ENCODE measurements at places on chromosomes 4 and X. TPM values are rescaled to one million over a fixed set of nuclear protein-coding genes. Genes with fewer than 3 reads are reported as not detected.
A peak's percentile ranks its signal among the peaks of the same experiment; 100 is the strongest.

DNA sequence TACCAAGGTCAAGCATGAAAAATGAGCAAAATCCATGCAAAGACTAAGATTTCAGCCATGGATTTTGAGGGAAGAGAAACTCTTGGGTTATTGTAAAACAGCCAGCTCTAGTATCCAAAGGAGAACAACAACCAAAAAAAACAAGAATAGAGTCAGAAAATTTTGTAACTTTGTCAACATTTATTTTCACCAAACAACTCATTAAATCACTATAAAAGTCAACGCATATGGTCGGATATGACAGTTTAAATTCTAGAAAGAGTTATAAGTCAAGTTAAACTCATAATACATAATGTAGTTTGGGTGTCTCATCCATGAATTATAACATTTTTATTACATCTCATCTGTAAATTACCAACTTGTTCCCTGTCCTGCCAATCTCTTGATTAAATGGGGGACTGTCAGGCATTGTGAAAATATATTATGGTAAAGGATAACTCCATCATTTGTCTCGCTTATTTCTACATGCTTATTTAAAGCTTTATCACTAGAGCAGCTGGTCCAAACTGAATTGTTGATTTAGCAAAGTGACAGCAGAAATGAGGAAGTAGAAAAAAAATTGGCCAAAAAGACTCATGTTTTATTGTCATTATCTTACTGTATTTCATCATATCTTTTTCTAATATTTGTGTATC lies 224.8 kb upstream of the NOCT start:
- no peak for DNase-seq
- no peaks in the 10 kb centered on the region for H3K36me3 ChIP-seq
- no peak overlapping the region for H3K4me3 ChIP-seq
- no peaks in the 10 kb centered on the region for H3K27me3 ChIP-seq

DNA sequence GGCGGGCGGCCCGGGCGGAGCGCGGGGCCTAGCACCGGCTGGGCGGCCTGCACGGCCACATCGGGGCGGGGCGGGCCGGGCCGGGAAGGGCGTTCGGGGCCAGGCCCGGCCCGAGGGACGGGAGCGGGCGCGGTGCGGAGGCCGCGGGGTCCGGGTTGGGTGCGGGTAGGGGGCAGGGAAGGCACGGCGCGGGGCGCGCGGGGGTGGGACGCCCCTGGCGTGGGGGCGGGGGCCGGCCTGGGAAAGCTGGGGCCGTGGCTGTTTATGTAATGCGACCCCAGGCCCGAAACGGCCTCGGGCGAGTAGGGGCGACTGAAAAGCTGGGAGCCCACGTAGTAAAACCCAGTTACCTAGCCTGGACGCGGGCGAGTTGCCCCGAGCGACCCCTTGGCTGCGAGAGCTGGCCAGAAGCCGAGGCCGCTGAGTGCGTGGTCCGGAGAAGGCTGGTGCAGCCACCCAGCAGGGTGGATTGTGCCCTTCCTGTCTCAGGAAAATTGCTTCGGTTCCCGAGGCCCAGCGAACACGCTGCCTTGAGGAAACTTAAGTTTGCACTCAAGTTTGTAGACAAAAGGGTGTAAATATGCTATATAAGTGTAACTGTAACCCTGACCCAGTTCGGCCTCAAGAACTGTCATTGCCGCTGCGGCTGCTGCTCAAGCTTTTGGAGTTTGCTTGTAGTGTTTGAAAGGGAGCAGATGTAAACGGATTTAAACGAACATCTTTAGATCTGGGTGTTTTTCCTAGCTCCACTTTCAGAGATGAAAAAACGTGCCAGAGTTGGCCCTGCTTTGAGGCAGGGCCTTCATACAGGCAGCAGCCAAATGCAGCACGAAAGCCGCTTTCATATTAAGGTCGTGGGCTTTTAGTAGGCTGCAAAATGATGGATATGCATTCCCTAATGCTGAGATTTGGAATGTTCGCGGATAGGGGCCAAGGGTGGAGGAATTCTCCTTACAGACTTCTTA lies 674 bp downstream of the SEC24B start:
- H3K4me3 ChIP-seq = peak overlapping the region; percentile 46
- no peaks in the 10 kb centered on the region for H3K36me3 ChIP-seq
- peak; percentile 41 for DNase-seq

DNA sequence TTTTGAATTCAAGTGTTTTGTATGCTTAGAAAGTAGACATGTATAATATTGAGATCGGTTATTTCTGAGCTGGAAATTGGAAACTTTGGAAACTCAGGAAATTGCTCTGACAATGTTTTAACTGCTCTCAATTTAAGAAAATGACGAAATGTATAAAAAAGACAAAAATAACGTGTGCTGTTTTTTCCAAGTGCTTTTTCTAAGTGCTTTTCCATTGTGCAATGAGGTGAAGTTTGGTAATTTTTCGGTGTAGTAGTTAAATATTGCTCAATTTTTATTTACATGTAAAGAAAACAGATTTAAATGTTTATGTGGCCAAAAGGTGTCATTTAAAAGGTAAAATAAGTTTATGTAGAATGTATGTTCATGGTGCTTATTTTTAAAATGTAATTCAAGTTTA lies 39.4 kb upstream of the RHOH start:
- H3K27ac ChIP-seq = no peak overlapping the region
- H3K36me3 ChIP-seq = no peaks in the 10 kb centered on the region
- no peaks in the 10 kb centered on the region for H3K27me3 ChIP-seq
- no peaks in the 10 kb centered on the region for H3K4me1 ChIP-seq

DNA sequence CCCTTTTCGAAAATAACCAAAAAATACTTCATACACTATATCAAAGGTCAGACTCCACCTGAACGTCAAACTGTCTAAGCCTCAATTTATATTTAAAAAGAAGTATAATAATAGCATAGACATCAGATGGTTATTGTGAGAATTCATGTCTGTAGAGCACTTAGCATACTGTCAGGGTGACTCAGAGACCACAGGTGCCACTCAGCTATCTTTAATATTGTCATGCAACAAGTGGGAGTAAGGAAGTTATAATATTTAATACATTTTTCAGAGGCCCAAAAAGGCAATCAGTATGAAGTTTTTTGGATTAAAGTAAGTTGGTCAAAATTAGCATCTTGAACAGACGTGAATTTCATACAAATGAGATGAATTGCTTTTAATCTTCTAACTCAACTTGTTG lies 93.3 kb downstream of the PHOX2B start:
- H3K36me3 ChIP-seq = no peaks in the 10 kb centered on the region
- no peak overlapping the region for H3K4me3 ChIP-seq
- H3K27me3 ChIP-seq = no peaks in the 10 kb centered on the region

- H3K4me3 ChIP-seq = no peak overlapping the region
- H3K36me3 ChIP-seq = no peaks in the 10 kb centered on the region
- no peaks in the 10 kb centered on the region for H3K27me3 ChIP-seq
- no peak for DNase-seq
- peaks cover 13% of the 10 kb centered on the region for H3K4me1 ChIP-seq
These were observed 5.2 kb downstream of the CDK16 start for GRCh38 chrX:47223476-47224250.

DNA sequence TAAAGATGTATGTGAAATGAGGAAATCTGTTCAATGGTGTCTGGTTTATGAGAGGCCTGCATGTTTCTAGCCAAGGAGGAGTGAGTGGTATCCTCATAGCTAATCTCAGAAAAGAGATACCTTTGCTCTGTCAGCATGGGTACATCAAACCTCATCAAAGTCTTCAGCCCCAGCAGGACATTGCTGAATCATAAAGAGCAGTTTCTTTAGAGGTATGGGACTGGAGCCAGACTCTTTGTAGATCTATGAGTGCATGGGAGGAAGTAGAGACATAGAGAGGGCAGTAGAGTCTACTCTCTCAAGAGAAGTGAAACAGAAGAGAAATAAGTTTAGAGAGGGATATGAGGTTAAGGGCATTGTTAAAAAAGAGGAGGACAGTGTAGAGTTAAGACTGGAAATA lies 1950.9 kb downstream of the ARAP2 start:
- no peak overlapping the region for H3K27ac ChIP-seq
- no peak for DNase-seq
- no peaks in the 10 kb centered on the region for H3K36me3 ChIP-seq
- no peak overlapping the region for H3K4me3 ChIP-seq
- no peaks in the 10 kb centered on the region for H3K4me1 ChIP-seq
- H3K27me3 ChIP-seq = no peaks in the 10 kb centered on the region

GRCh38 chrX:100600340-100600739 lies 15.6 kb downstream of the TNMD start:
- no peaks in the 10 kb centered on the region for H3K36me3 ChIP-seq
- H3K27me3 ChIP-seq = no peaks in the 10 kb centered on the region
- H3K27ac ChIP-seq = no peak overlapping the region

DNA sequence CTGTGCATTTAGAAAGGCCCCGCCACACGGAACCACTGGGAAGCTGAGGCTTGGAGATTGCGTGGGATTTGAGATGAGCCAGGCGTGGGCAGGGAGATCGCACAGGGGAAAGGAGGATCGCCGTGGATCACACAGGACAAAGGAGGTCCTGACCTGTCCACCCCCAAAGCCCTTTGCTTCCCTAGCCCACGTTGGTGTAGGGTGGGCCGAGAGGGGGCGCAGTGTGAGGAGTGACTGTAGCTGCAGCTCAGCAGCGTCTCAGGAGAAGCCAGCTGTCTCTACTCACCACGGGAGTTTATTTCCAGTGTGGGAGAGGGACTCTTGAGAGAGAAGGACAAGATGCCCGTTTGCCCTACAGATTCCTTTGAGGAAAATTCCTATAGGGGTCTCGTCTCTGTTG lies 62.1 kb downstream of the TBL1X start:
- no peak for DNase-seq
- H3K27me3 ChIP-seq = no peaks in the 10 kb centered on the region
- no peak overlapping the region for H3K27ac ChIP-seq
- H3K36me3 ChIP-seq = no peaks in the 10 kb centered on the region
- no peaks in the 10 kb centered on the region for H3K4me1 ChIP-seq

DNA sequence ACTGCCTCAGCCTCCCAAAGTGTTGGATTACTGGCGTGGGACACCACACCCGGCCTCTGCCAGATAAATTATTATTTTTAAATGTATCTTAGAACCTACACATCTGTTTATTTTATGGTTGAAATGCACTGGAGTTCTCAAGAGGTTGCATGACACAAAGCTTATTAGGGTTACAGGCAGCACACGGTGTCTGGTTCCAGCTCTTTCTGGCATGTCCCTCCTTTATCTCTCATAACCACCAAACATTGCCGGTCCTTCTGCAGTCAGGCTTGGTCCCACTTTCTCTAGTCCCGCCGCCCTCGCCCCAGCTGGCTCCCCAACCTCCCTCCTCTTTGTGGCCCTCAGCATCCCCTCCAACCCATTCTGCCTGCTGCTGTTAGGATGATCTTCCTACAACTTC lies 39.7 kb upstream of the SPRY1 start:
- no peak overlapping the region for H3K4me3 ChIP-seq
- H3K36me3 ChIP-seq = no peaks in the 10 kb centered on the region
- no peak for DNase-seq
- no peaks in the 10 kb centered on the region for H3K27me3 ChIP-seq
- no peak overlapping the region for H3K27ac ChIP-seq

GRCh38 chr4:125020089-125021034 lies 294.4 kb upstream of the FAT4 start:
- peak overlapping the region; percentile 29 for H3K27ac ChIP-seq
- H3K36me3 ChIP-seq = no peaks in the 10 kb centered on the region
- no peaks in the 10 kb centered on the region for H3K4me1 ChIP-seq
- no peaks in the 10 kb centered on the region for H3K27me3 ChIP-seq
- no peak overlapping the region for H3K4me3 ChIP-seq

DNA sequence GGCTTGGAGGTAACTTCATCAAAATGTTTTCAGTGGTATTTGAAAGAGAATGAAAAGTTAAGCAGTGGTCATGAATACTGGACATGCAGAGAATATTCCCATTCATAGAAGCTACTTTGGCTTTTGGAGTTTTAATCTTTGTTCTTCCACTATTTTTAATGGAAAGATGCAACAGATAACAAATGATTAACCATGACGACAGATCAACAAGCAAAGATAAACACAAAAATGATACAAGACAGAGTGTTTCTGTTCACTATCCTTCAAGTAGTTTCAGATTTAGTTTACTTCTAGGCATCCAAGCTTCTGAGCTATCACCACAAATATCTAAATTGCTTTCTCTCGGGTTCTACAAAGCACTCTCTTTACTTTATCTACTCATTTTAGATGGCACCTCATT lies 1004.9 kb upstream of the ADGRL3 start:
- no peaks in the 10 kb centered on the region for H3K4me1 ChIP-seq
- no peak overlapping the region for H3K27ac ChIP-seq
- H3K4me3 ChIP-seq = no peak overlapping the region
- H3K36me3 ChIP-seq = no peaks in the 10 kb centered on the region
- no peaks in the 10 kb centered on the region for H3K27me3 ChIP-seq
- DNase-seq = no peak

GRCh38 chr4:19880206-19880605 lies 371.5 kb upstream of the SLIT2 start:
- no peak overlapping the region for H3K4me3 ChIP-seq
- H3K27me3 ChIP-seq = no peaks in the 10 kb centered on the region
- H3K27ac ChIP-seq = peak overlapping the region; percentile 4

DNA sequence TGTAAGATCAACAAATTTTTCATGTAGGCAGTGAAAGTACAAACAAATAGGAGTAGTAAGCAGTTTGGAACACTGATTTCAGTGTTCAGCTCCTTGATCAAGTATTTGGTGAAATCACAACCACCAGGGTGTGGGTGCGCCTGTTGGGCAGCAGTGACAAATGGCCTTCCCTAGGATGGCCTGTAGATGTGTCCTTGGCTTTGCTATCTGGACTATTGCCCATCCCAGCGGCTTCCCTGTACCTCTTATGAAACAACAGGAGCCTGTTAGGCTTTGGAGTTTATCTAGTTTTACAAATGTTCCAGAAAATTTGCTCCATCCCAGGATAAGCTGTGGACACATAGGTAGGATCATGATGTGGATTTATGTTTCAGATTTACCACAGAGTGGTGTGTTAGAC lies 216.8 kb upstream of the FAT1 start:
- peaks cover 13% of the 10 kb centered on the region for H3K4me1 ChIP-seq
- H3K36me3 ChIP-seq = no peaks in the 10 kb centered on the region
- DNase-seq = no peak
- no peak overlapping the region for H3K27ac ChIP-seq
- H3K27me3 ChIP-seq = no peaks in the 10 kb centered on the region

- no peaks in the 10 kb centered on the region for H3K36me3 ChIP-seq
- no peak overlapping the region for H3K27ac ChIP-seq
These were observed 3.4 kb upstream of the SPIN4 start for GRCh38 chrX:63354484-63354883.

GRCh38 chrX:154827194-154828015 lies 7.1 kb downstream of the SMIM9 start:
- no peak overlapping the region for H3K4me3 ChIP-seq
- H3K27ac ChIP-seq = no peak overlapping the region
- H3K36me3 ChIP-seq = no peaks in the 10 kb centered on the region
- H3K4me1 ChIP-seq = no peaks in the 10 kb centered on the region
- DNase-seq = no peak

The RAB39B gene
- 1.00 TPM for total RNA-seq

DNA sequence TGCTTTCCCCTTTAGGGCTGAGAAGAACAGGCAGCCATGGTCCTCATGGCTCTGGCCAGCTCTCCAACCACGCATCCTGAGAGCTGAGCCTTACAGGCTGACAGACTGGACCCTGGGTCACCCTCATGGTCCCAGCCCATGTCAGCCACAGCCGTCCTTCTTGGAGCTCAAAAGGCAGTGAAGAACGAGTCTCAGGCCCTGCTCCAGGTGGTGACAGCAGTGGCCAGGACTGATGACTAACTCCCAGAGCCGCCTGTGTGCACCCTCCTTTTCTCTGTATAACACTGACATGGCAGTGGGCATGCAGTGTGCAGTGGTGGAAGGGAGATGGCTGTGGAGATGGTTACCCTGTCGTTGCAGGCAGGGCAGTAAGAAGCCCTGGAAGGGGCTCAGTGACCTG lies 10.3 kb upstream of the DUSP9 start:
- no peaks in the 10 kb centered on the region for H3K27me3 ChIP-seq
- no peaks in the 10 kb centered on the region for H3K36me3 ChIP-seq
- H3K27ac ChIP-seq = no peak overlapping the region
- H3K4me1 ChIP-seq = peaks cover 7% of the 10 kb centered on the region
- H3K4me3 ChIP-seq = no peak overlapping the region

Data from hepatocyte (in vitro differentiated cells).